ENCODE measurements at places on chromosomes 5 and 9.

DNA sequence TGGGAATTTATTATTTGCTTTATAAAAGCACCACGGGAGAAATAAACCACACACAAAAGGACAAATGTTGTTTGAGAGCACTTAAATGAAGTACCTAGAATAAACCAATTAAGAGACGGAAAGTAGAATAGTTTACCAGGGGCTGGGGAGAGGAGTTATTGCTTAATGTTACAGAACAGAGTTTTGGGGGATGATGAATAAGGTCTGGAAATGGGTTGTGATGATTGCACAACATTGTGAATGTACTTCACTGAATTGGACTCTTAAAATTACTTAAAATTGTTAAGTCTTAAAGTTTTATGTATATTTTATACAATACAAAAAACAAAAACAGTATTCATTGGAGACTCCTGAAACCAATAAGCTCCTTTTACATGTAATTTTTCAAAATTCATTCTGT lies 1.5 kb downstream of the ZBTB43 start:
- ATAC-seq = no peak

DNA sequence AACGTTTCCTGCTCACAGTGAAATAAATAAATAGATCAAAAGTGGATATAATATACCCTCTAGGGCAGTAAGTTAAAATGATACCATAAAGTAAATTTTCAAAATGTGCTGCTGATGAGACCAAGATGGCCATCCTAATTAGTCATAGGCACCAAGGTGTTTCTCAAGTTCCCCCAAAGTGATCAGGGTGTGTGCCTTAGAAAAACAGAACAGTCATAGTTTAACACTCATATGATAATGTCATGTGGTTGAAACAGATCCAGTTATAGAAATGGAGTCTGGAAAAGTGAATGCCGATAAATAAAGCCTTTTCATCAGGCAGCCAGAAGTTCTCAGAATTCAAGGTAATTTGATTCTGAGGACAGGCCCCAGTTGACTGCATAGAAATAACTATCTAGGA lies 161.5 kb upstream of the CDKN2B start:
- no peak for ATAC-seq

GRCh38 chr5:132277256-132277655 lies 16.9 kb upstream of the SLC22A4 start:
- ATAC-seq = no peak

GRCh38 chr5:131628990-131629389 lies 6.0 kb downstream of the RAPGEF6 start:
- no peak for ATAC-seq

GRCh38 chr9:108271646-108272348 lies 584.0 kb downstream of the ACTL7B start:
- peak; percentile 90 for ATAC-seq

GRCh38 chr5:11143456-11144267 lies 382.6 kb upstream of the DAP start:
- ATAC-seq = no peak

GRCh38 chr5:53996008-53996407 lies 314.4 kb downstream of the ARL15 start:
- ATAC-seq = no peak

- peak; percentile 63 for ATAC-seq
Observed at GRCh38 chr9:114116126-114116747, 17.1 kb upstream of the KIF12 start.

GRCh38 chr5:100852988-100853449 lies 50.1 kb downstream of the ST8SIA4 start:
- no peak for ATAC-seq

GRCh38 chr9:14704281-14704680 lies 11.0 kb upstream of the ZDHHC21 start:
- ATAC-seq = no peak

GRCh38 chr5:113273948-113274347 lies 160.8 kb downstream of the TSSK1B start:
- ATAC-seq = no peak

GRCh38 chr5:63613442-63613841 lies 348.8 kb downstream of the HTR1A start:
- ATAC-seq = no peak

- no peak for ATAC-seq
Observed at GRCh38 chr9:128943832-128944620, 3.4 kb downstream of the DOLK start.

- ATAC-seq = no peak
Observed at GRCh38 chr5:54905246-54905795, 80.1 kb downstream of the ESM1 start.

GRCh38 chr5:91383956-91384300 lies 811 bp upstream of the ARRDC3 start:
- no peak for ATAC-seq

GRCh38 chr5:42791151-42791550 lies 20.5 kb downstream of the SELENOP start:
- ATAC-seq = no peak

- peak; percentile 72 for ATAC-seq
Observed at GRCh38 chr9:126499005-126499910, 114.5 kb upstream of the LMX1B start.

- ATAC-seq = no peak
Observed at GRCh38 chr5:164097749-164098148, 592.3 kb downstream of the MAT2B start.

DNA sequence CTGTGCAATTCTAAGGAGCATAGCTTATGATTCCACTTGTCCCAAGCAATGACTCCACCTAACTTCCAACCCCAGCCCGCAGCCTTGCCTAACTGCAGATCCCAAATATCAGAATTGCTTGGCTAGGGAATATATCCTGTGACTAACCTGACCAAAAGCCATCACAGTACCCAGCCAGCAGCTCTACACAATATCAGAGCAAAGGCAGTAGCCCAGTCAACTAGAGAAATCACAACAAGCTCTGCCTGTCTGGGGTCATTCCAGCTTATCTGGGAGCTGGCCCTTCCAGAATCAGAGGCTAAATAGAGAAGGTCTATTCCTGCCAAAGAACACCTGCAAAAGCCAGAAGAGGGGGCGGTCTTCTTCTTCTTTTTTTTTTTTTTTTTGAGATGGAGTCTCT lies 9.3 kb upstream of the KIAA1958 start:
- ATAC-seq = no peak

GRCh38 chr5:55226934-55227663 lies at the start of gene MCIDAS:
MCIDAS (minus strand) TSS chr5:55227315; CDS start chr5:55227138, 177 bp downstream.
- peak; percentile 74 for ATAC-seq

DNA sequence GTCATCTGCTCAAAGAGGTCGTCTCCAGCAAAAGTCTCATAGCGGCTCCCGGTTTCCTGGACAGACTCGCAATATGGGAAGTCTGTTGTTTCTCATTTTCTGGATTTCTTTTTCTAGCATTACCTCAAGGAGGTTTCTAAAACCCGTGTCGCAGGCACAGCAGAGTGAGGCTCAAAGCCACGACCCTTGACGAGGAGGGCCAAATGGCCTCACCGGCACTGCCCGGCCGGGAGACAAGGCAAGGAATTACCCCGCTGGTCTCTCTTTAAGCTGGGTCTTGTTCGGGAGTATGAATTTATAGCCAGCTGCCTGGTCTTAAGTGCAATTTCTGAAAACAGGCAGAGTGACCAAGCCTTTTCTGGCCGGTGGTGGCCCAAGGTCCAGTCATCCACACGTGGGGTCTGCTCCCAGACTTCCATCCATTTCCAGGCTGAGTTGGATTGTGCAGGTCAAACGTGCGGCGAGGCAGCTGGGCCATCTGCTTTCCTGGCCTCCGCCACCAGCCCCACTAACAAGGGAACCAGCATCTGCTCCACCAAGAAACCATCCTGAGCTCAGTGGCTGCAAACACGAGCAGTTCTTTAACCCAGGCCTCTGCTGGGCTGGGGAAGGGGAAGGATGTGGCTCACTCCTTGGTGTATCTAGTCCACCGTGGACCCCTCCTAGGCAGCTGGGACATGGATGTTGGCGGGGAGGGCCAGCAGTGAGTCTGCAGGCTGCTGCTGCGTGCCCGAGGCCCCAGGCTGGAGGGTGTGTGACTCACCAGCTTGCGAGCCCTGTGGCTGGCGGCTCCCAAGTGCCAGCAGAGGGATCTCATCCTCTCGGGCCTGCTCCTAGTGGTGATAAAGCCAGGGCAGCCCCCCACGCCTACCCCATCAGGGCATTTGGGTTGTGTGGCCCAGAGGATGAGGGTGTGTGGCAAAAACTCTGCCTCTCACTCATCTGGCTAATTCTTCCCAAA lies 55.6 kb upstream of the COL5A1 start:
- ATAC-seq = peak; percentile 60

GRCh38 chr5:111934511-111934910 lies 177.5 kb upstream of the NREP start:
- no peak for ATAC-seq

DNA sequence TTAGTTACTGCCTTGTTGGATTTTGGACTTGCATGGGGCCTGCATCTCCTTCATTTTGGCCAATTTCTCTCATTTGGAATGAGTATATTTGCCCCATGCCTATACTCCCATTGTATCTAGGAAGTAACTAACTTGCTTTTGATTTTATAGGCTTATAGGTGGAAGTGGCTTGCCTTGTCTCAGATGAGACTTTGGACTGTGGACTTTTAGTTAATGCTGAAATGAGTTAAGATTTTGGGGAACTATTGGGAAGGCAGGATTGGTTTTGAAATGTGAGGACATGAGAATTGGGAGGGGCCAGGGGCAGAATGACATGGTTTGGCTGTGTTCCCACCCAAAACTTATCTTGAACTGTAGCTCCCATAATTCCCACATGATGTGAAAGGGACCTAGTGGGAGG lies 42.5 kb upstream of the SMARCA2 start:
- no peak for ATAC-seq

GRCh38 chr9:36037549-36038122 lies 923 bp downstream of the RECK start:
- ATAC-seq = peak; percentile 25

DNA sequence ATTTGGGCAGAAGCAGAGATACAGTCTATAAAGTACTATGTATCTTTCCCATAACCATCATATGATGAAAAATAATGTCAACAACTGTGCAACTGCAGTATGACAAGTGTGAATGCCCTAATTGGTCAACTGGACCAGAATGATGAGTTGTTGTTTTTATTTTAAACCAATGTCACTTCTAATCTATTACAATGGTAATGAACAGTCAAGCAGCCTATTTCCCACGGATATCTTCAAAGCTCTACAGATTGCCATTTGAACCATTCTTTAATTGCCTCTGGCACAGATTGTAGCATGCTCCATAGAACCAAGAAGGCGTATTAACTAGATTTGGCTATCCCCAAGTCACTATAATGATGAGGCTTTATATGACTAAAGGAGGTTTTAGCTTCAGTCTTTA lies 233.6 kb downstream of the TRPM3 start:
- ATAC-seq = no peak

GRCh38 chr9:5643005-5643624 lies 14.2 kb downstream of the RIC1 start:
- no peak for ATAC-seq

- no peak for ATAC-seq
Observed at GRCh38 chr9:90909747-90910283, 108.2 kb downstream of the SYK start.

- ATAC-seq = peak; percentile 10
Observed at GRCh38 chr9:91422758-91423711, 597 bp downstream of the NFIL3 start.

DNA sequence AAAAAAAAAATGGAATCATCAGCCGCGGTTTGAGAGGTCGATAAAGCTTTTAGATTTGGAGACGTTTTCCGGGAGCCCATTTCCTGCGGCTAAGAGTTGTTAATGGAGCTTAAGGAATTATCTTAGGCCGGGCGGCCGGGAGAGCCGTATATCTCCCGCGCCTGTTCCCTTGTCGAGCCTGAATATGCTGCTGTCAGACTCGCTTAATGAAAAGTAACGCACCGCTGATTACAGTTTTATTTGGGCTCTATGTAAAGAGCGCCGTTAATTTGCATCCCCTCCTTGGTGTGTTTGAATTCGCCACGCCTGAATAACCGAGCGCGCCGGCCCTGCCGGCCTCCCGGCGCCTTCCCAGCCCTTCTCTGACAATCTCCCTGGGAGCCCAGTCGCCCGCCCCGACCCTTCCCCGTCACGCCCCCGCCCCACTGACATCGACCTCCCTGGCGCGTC lies 7.9 kb downstream of the IRX4 start:
- ATAC-seq = peak; percentile 50

DNA sequence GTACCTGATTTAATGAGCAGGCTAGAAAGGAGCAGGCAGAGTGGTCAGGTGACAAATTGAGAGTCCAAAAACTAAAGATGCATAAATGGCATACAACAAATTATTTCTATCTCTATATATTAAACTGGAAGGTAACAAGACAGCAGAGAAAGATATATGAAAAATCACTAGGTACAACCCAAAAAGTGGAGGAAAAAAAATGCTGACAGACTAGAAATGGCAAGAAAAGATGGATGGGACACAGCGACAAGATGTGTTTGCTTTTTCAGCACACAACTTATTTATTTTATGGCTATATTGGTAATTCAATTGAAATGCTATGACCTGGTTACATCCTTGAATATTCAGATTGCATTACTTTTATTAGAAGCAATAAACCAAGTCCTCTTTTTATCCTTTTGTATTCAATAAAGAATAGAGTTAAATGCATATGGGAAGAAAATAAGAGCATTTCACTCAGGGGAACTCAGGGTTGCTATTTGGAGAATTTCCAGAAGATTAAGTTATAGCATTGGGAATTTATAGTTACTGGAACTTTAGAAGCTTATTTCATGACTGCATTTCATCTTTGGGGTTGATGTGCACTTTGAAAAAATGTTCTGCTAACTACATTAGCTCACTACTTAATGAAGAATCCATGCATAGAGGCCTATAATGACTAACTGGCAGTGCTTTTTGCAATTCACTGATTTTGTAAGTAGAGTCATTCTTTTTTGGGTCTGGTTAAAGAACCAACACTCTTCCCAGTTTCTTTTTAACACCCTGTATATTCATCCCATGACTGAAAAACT lies 566.6 kb upstream of the TUSC1 start:
- no peak for ATAC-seq

- ATAC-seq = peak; percentile 52
Observed at GRCh38 chr5:134053840-134054338, 49.1 kb upstream of the VDAC1 start.

- ATAC-seq = peak; percentile 86
Observed at GRCh38 chr5:151699071-151699901, 12.6 kb upstream of the SPARC start.

DNA sequence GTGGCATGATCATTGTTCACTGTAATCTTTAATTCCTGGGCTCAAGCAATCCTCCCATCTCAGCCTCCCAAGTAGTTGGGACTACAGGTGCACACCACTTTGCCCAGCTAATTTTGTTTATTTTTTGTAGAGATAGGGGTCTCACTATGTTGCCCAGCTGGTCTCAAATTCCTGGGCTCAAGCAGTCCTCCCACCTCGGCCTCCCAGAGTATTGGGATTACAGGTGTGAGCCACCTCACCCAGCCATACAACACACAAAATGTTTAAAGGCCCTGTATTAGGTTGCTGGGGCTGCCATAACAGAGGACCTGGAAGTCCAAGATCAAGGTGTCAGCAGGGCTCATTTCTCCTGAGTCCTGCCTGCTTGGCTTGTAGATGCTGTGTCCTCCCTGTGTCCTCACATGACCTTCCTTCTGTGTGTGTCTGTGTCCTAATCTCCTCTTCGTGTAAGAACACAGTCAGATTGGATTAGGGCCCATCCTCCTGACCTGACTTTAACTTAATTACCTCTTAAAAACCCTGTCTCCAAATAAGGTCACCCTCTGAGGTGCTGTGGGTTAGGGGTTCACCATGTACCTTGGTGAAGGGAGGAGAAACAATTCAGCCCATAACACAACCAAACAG lies 5.4 kb downstream of the UBE2QL1 start:
- ATAC-seq = no peak

- ATAC-seq = no peak
Observed at GRCh38 chr9:129640871-129641749, 841 bp downstream of the ASB6 start.

GRCh38 chr9:18129809-18130334 lies 344.1 kb upstream of the ADAMTSL1 start:
- no peak for ATAC-seq

GRCh38 chr9:87567571-87567970 lies 69.9 kb downstream of the DAPK1 start:
- ATAC-seq = no peak

Measured in motor neuron (in vitro differentiated cells).